ENCODE measurements at places on chromosomes 6 and 20.

- no peak for DNase-seq
Measured at GRCh38 chr6:161951126-161951525, 677.3 kb upstream of the AGPAT4 start.

DNA sequence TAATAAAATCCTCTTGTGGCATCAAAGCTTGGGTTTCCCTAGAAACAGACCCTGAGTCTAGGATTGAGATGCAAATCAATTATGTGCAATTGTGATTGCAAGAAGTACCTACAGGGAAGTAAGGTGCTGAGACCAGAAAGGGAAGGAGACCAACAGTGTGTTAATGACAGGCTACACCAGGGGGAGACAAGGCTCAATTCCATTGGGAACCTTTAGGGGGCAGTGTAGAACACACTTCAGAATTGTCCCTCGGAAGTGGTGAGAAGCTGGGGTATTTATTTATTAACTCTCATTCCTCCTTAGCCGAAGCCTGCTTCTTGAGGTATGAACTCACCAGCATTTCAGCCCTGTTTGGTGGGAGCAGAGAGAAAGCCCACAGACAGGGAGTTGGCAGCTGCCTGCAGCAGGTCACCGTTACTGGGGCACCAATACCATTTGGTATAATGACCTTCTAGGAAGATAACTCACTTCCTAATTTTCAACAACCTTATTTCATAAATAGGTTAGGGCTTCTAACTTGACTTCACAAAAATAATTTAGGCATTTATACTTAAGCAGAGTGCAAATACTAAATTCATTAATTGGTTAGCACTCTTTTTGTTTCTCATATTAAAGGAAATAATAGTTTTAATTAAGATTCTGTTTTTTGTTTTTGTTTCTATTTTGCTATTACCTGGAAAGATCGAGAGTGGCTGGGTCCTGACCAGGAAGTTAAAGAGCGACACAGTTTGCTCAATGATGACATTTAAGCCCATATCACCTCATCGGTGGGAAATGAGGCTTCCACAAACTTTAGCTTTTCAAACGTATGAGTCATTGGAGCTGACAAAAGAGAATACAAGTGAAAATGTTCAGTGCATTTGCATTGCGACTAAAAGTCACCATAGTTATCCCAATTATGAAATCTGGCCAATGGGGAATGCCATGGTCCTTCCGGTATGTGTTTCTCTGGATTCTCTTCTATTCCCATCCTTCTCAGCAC lies 94.8 kb downstream of the BTBD3 start:
- no peak for DNase-seq

GRCh38 chr6:91926827-91927226 lies 1340.0 kb upstream of the MAP3K7 start:
- no peak for DNase-seq

GRCh38 chr6:87716928-87717614 lies 15.0 kb upstream of the AKIRIN2 start:
- DNase-seq: no peak

DNA sequence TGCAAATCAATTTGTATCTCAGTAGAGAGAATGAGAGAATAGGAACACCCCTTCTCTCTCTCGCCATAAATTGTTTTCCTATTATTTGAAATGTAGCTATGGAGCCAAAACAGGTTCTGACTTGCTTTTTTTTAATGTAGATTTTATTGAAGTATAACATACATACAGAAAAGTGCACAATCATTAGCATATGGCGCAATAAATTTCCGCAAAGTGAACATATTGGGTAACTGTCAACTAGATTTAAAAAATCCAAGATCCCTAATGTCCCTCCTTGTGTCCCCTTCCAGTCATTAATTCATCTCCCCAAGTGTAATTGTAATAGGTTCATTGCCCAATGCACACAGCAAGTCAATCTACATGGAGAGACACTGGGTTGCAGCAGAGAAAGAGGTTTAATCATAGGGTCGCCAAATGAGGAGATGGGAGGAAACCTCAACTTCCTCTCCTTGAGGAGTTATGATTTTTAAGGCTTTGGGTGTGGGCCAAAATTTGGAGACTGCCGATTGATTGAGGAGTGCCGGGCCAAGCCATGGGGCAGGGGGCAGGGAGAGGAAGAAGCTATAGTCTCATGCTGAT lies 43.3 kb upstream of the TGM3 start:
- DNase-seq: no peak

GRCh38 chr20:37920679-37921322 lies 17.9 kb downstream of the VSTM2L start:
- DNase-seq: no peak

DNA sequence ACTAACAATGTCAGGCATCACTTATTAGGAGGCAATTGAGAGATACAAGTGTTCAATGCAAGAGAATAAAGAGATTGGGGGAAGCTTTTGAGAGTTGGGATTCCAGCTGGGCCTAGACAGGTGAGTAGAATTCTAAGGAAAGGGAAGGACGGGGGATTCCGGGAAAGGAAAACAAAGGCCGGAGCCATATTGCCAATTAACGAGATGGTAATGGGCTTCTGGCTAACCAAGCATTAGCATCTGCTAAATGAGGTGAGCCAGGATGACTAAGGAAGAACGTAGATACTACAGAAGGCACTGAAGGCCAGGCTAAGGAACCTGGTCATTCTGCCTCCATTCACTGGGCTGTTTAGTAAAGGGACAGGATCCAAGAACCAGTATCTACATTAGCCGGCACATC lies 10.5 kb downstream of the FYN start:
- no peak for DNase-seq

DNA sequence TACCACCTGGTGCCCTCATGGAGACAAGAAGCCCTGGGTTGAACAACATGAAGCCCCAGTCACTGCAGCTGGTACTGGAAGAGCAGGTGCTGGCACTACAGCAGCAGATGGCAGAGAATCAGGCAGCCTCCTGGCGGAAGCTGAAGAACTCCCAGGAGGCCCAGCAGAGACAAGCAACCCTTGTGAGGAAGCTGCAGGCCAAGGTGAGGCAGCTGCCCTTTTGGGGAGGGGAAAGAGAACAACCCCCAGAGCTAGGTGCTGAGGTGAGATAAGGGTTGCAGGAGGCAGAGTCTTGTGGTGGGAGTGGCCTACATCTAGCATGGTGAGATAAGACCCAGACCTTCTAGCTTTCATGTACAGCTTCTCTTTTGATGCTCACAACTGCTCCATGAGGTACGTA lies 7.0 kb downstream of the CEP250 start:
- no peak for DNase-seq

- DNase-seq: no peak
Measured at GRCh38 chr6:105509506-105510331, 106.8 kb upstream of the PREP start.

DNA sequence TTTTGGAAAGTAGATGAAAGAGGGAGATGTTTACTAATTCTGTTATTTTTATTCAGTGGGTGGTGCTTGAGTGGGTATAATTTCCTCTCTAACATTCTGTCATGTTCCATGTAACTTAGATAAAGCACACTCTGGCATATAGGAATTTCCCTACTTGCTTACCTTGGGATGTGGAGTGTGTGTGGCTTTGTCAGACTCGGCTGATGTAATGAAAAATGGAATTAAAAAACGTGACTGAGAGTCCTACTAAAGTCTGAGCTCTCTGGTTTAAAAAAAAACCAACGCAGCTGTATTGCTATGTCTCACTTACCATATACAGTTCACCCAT lies 98.3 kb downstream of the JARID2 start:
- DNase-seq: no peak

DNA sequence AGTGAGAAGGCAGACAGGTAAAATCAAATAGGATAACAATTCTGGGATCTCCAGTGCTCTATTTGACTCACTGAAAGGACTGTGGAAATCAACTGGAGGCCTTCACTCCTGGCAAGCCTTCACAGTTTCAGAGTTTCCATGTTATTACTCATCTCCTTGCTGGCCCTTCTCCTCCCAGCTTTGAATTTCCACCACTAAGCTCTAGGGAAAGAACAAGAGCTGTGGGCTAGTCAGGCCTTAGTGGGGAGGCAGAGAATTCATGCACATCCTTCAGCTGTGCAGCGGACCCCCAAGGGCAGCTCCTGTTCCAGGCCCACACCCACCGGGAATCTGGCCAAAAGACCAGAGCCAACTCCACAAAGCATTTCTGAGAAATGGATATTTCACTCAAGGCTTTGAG lies 26.0 kb downstream of the MYLIP start:
- no peak for DNase-seq

- no peak for DNase-seq
Measured at GRCh38 chr6:33746036-33746600, 587 bp downstream of the IP6K3 start.

- no peak for DNase-seq
Measured at GRCh38 chr20:9150679-9151078, 81.8 kb downstream of the PLCB4 start.

- no peak for DNase-seq
Measured at GRCh38 chr6:108260126-108260808, 573 bp downstream of the SNX3 start.

DNA sequence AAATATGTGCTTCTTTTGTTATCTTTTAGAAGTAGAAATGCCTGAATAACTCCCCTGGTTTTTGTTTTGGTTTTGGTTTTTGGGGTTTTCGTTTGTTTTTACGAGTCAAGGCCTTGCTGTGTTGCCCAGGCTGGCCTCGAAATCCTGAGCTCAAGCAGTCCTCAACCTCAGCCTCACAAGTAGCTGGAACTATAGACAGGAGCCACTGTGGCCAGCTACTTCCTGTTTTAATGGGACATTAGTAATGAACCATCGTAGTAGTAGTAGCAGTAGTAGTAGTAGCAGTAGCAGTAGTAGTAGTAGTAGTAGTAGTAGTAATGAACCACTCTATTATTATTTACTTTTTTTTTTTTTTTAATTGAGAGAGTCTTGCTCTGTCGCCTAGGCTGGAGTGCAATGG lies 66.0 kb downstream of the UBR2 start:
- no peak for DNase-seq

DNA sequence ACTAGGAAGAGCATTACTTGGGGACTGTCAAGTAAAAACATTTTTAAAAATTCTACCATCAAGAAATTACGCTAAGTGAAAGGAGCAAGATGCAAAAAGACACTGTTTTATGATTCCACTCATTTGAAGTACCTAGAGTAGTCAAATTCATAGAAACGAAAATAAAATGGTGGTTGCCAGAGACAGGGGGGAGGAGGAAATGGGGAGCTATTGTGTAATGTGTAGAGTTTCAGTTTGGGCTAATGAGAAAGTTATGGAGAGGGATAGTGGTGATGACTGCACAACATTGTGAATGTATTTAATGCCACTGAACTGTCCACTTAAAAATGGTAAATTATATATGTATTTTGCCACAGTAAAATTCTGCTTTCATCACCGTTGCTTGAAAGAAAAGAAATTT lies 83.8 kb downstream of the UST start:
- no peak for DNase-seq

GRCh38 chr20:32906200-32906599 lies 47.5 kb downstream of the EFCAB8 start:
- no peak for DNase-seq

DNA sequence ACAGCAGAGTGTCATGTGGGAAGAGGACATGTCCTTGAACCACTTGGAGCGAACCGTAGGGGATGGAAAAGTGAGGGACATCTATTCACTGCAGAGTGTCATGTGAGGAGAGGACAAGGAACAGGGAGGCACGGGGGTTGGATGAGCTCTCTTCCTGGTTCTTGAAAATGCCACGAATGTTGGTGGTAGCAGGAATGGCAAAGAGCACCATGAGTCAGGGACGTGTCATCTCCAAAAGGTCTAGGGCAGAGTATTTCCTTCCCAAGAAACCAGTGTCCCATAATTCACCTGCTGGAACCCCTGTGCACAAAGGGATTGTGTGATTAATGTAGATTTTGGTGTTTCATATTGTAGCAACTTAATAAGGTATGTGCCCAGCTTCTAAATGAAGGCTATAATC lies 136.8 kb downstream of the BFSP1 start:
- no peak for DNase-seq

DNA sequence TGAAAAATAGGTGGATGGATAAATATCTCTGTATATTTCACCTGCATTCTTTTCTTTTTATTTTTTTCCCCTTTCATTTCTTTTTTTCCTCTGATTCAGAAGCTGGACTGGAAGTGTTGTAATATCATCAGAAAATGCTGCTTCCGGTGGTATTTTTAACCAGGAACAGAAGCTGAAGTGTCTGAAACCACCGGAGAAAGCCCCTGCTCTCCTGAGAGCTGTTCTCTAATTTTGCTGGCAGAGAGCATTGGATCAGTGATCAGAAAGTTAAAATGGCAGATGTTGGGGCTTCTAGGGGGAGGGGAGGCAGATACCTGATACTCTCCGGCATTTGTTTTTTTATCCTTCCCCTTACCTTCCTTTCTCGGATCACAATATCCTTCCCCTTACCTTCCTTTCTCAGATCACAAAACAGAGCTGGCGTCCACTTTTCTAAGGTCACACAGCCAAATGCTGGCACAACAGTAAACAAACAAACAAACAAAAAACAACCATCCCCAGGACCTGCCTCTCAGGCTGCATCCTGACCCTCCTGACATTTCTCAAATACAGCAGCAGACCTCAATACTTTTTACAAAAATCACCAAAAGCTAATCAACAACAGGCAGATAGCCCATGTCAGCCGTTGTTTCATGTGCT lies 143.2 kb upstream of the ZNF217 start:
- DNase-seq: no peak

DNA sequence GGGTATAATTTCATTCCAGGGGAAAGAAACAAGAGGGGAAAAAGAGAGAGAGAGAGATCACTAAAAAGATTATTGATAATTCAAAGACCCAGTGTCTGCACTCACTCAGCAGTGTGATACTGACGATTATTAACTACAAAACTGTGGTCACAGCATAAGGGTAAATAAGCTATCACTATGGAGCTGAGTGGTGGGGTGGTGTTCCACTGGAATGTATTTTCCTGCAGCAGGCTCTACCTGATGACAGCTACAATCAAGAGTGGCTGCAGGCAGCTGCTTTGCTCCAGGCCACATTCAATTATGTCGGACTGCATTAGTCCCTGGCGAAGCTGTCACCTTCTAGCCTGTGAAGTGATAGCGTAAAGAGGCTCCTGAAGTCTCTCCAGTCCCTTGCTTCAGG lies 122.2 kb upstream of the TFAP2D start:
- DNase-seq: no peak

All from activated naive CD4-positive, alpha-beta T cell treated with anti-CD3 and anti-CD28 coated beads, Interleukin-2, amount 50 U/mL, for 16 hours (primary cell).